ENCODE measurements at places on chromosomes 16 and 17.
A peak's percentile ranks its signal among the peaks of the same experiment; 100 is the strongest.

DNA sequence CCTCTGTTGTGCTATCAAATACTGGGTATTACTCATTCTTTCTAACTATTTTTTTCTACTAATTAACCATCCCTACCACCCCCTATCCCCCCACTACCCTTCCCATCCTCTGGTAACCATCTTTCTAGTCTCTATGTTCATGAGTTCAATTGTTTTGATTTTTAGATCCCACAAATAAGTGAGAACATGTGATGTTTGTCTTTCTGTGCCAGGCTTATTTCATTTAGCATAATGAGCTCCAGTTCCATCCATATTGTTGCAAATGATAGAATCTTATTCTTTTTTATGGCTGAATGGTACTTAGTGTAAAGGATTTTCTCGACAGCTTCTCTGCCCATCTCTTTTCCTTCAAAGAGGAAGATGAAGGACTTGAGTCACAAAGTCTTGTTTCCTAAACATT is 138.0 kb upstream of the CPHXL start:
- DNase-seq, result no peak

DNA sequence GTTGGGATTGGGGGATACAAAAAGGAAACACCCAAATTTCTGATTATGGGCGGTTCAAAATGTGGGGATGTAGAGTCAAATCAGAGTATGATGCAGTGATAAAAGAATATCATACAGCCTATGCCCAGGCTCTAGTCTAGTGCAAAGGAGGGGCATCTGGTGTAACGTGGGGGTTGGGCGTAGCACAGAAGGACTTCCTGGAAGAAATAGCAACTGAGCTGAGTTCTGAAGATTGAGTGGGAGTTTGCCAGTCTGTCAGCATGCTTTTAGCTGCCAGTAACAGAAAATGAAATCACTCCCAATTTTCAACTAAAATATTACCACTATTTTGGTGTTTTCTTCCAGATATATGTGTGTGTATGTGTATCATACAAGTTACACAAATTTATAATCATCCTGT is 196.9 kb downstream of the SPECC1 start:
- no peak for DNase-seq

- DNase-seq, result no peak
These were observed 78.8 kb downstream of the BMERB1 start for GRCh38 chr16:15513156-15513555.

- peak; percentile 19 for DNase-seq
These were observed 95.1 kb downstream of the METRNL start for GRCh38 chr17:83174362-83175118.

GRCh38 chr16:12802048-12802447 is 1.6 kb downstream of the CPPED1 start:
- no peak for DNase-seq
